CD4-positive, alpha-beta T cell treated with Interleukin-1 beta for 1 hour (primary cell): ENCODE measurements at places on chromosomes 3 and 15.

DNA sequence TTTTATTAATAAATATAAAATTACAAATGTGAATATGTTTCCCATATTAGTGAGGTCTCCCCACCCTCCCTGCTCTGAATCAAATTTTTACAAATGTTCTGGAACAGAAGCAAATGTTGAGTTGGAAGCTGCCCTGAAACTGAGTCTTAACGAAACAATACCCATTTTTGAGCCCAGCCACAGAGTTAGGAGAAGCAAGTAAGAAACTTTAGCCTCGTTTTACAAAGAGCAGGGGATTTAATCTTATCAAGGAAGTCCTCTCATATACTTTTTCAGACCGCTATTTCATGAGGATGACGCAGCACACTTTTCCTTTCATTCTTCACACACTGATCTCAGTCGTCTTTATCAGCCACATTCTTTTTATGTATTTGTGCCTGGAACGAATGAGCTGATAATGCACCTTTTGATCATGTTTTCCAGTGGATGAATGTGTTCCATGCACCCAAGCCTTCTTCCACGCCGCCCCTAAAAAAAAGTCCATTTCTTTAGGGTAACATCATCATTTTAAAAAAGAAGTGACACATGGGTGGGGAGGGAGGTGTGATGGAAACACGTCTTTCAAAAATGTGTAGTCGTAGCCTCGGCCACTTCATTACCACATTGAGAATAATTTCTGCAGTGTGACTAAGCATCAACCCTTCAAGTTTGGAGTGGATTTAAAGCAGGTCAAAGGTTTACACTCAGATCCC is 48.1 kb downstream of the SETMAR start:
- no peak for DNase-seq

- DNase-seq: no peak
Measured at GRCh38 chr3:170220871-170221270, 1.4 kb upstream of the PRKCI start.

GRCh38 chr15:78422571-78423340 is 15.3 kb upstream of the IREB2 start:
- peak; percentile 67 for DNase-seq

DNA sequence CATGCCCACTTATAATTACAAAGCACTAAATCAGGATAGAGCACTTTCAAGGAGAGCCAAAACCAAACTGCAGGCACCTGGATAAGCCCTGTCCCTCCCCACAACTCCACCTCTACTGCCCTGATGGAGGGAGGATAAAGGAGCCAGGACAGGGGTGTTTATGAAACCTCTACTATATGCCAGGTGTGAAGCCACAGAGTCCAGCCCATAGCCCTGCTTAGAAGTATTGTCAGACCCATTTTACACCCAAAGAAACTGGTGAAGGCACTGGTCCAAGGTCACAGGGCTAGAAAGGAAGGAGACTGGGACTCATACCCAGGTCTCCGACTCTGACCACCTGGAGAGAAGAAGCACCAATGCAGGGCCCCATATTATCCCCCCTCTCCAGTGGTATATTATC is 48.7 kb downstream of the SH3BP5 start:
- no peak for DNase-seq

DNA sequence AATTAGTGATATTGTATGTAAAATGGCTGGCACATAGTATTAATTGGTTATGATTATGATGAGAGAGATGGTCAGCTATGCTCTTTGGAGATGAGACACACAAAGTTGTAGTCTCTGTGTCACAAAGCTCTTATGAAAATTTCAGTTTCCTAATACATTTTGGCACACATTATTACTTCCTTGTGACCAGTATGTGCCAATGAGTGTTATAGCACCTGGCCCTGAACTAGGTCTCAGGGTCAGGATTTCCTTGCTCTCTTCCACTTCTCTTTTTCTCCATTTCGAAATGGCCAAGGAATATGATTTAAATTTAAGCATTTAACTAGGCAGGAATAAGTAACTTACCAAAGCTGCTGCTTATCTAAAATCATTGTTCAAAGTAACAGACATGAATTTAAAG is 28.0 kb downstream of the TIPARP start:
- no peak for DNase-seq

DNA sequence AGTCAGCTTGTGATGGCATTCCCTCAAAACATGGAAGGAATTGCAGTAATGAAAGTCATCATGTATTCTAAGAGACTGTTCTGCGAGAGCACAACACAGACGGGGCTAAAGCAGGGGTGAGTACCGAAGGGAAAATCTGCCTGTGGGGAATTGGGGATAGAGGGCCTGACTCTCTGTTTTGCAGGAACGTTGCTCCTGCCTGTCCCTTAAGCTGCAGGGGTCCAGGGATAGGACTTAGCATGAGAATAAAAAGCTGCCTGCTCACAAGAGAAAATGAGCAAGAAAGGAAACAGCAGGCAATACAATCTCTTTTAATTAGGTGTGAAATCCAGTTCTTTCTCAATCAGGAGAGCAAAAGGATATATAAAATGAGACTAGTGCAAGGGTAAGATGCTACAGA is 62.2 kb downstream of the TIGIT start:
- no peak for DNase-seq

DNA sequence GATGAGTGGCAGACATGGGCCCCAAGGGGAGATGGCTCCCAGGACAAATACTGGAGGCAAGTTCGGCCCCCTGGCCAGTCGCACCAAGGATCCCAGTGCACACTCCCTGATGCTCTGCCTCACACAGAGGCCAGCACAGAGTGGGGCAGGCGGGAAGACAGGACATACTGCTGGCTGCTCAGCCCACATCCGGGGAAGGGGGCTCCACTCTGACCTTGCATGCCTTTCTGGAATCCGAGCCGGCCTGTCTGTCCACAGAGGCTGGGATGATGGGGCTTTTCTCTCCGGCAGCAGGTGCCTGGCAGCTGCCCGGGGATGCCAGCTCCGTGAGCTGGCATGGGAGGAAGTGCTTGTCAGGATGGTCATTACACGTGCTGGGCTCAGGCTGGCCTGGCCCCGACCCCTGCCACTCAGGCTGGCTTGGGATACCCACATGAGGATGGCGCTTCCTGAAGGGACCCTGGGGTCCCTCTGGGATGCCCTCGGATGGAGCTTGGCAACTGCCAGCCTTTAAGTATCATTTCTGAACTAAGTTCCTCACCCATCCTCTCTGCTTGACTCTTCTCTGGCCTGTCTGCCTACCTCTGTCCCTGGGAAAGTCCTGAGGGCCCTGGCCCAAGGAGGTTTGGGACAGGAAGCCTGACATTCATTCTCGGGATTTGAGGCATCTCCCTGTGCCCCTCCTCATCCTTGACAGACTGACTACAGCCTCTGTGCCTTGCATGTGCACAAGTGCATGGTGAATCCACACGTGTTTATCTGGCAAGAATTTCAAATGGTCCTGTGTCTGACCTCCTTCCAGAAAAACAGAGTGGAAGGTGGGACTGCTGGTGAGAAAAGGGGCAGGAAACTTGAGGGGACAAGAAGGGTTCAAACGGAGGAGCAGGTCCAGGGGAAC is 46.5 kb downstream of the EXOG start:
- DNase-seq: no peak

- no peak for DNase-seq
Measured at GRCh38 chr3:182711261-182711683, 82.0 kb upstream of the ATP11B start.

DNA sequence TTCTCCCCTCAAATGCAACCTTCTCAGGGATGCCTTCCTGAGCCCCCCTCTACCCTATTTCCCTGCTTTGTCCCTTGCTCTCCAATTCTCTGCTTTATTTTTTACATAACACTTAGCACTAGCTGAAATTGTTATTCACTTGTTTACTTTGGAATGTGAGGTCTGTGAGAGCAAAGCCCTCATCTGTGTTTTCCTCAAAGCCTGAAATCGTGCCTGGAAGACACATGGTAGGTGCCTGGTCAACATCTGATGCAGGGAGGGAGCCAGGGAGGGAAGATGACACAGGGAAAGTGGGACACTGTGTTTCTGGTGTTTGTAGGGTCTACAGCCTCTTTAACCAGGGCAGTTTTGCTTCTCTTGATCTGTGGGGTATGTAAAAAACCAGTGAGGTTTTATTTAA is 23.6 kb downstream of the EIF2AK4 start:
- DNase-seq: no peak

GRCh38 chr15:57662091-57662744 is 44.3 kb upstream of the POLR2M start:
- no peak for DNase-seq

DNA sequence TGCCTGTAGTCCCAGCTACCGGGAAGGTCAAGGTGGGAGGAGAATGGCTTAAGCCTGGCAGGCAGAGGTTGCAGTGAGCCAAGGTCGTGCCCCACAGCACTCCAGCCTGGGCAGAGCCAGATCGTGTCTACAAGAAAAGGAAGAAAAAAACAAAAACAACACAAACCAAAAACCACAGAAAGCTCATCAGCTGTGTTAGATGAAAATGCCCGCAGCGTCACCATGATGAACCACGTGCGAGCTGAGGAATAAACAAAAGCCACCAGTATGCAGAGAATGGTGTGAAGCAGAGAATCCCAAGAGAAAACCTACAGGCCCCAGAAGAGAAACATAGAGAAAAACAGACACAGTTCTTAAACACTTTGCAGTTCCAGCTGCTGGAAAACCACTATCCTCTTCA is 19.7 kb upstream of the TM4SF19 start:
- DNase-seq: peak; percentile 2

DNA sequence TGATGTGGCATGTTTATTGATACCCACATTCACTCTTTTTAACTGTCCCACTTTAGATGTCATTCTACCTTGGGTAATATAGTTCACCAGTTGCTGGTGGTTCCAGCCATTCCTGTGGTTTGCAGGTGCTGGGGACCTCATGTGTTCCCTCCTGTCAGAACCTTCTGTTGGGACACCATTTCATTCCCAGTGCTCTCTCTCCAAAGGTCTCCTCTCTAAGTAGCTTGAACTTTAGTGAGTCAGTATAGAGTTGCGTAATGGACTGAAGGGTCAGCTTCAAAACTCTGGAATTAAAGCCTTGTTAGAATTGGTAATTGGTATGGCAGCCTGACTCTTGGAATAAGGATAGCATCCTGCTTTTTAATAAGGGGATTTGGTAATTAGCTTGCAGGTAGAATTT is 108.5 kb downstream of the PLCL2 start:
- no peak for DNase-seq

DNA sequence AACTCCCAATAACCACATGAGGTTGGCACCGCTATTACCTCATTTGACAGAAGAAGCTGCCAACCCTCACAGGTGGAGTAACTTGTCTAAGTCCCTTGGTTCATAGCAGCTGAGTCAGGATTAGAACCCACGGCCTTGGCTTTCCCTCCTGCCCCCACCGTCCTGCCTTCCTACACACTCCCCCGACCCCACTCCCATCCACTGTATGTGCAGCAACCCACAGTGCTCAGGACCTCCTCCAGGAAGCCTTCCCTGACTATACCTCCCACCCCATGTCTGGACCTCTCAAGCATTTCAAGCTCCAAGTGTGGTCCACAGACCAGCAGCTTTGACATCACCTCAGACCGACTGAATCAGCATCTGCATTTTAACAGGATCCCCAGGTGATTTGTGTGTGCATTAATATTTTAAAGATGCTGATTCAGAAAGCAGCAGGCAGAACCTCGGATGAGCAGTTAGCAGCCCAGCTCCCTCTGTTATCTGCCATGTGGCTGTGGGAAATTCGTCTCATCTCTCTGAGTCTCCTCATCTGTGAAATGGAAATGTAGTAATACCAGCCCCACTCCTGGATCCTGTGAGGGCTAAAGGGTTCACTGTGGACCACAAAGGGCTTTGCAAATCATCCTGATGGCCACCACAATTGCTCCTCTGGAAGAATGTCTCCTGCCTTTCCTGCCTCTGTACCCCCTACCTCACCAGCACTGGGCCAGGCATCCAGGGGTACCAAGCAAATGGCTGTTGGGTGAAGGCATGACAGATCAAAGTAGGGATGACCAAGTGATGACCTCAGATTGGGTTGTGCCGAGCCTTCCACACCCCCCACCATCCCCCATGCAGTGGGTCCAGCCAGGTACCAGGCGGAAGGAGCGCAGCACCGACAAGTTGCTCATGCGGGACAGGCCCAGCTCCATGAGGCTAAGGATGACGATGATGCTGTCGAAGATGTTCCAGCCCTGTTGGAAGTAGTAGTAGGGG is 62.7 kb downstream of the SCN5A start:
- no peak for DNase-seq

GRCh38 chr15:29379647-29380046 is 110.0 kb upstream of the NSMCE3 start:
- no peak for DNase-seq

- DNase-seq: no peak
Measured at GRCh38 chr15:71349336-71349735, 234.1 kb downstream of the THSD4 start.

- DNase-seq: no peak
Measured at GRCh38 chr3:29475854-29476253, 195.0 kb downstream of the RBMS3 start.

DNA sequence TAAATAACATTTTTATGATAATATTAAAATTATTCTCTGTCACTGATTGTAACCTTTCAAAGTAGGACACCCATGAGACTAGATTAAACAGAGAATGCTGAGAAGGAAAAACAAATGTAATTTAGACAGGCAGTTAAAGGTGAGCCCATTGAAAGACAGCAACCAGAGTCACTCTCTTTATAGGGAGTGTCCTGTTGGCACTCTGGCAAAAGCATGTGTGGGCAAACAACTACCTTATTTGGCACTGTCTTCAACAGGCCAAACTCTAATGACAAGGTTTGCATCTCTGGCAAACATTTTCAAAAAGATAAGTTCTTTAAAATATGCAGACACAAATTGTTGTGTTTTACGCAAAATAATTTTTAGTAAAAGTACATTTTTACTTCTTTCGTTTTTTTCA is 29.8 kb downstream of the NFKBIZ start:
- DNase-seq: no peak

DNA sequence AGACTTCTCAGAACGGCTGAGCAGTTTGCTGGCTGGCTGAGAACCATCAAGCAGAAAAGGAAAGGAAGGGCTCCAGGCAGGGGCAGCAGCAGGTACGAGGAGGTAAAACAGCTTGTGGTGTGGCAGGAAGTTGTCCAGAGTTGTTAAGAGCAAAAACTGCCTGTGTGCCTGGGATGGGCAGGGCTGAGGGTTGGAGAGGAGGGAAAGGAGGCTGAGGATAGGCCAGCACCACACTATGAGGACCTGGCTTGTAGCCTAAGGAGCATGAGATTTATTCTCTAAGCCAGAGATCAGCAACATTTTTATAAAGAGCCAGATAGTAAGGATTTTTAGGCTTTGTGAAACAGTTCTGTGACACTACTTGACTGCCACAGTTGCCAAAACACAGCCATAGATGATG is 8.0 kb downstream of the IGSF10 start:
- no peak for DNase-seq

DNA sequence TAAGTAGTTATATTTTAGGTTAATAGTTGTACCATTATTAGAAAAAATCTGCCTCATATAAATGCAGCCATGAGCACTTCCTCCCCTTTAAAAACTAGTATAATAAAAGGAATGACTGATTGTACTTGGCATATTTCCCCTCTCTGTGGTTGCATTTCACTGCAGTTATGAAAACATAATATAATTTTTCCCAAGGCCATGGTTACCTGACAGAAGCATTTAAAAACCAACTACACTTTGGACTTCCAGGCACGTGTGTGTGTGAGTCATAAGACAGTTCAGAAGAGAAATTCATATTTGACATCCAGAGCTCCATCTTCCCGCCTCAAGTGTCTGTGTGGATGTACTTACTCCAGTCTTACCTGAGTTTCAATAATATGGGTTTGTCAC is 828.2 kb upstream of the CFAP20DC start:
- no peak for DNase-seq
